ENCODE measurements at places on chromosomes 16 and 17. TPM values are rescaled to one million over a fixed set of nuclear protein-coding genes. Genes with fewer than 3 reads are reported as not detected.

DNA sequence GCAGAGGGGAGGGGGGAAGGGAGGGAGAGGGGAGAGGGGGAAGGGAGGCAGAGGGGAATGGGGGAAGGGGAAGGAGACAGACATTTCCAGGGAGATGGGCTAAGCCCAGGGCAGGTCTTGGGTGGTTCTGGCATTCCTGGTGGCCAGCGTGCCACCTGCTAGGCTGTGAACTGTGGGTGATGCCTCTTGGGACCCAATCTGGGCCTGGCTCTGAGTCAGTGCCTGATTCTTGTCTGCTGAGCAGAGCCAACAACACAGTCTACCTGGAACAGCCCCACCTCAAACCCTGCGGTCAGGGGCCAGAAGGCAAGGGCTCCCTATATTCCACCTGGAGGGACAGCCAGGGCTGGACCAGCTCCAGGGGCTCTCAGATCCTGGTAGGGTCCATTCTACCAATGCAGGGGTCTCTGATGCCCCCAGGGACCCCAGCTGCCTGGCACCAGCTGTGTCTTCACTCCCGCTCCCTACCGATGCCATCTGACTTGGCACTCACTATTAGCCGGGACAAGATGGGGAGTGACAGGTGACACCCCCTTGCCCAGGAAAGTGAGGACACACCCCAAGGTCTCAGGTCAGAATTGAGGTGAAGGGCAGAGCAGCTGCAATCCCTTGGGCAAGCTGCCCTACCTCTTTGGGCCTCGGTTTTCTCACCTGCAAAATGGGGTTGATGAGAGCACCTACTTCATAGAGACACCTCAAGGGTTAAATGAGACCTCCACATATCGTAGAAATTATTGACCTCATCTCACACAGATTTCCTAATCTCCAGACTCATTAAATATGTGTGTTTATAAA, 87.2 kb downstream of the LITAF start:
- no peak overlapping the region for H3K4me3 ChIP-seq
- DNase-seq: no peak
- H3K27ac ChIP-seq: no peak overlapping the region
- peaks cover 34% of the 10 kb centered on the region for H3K4me1 ChIP-seq
- no peaks in the 10 kb centered on the region for H3K27me3 ChIP-seq

Gene KRT17
- total RNA-seq: not detected

- H3K36me3 ChIP-seq: no peaks in the 10 kb centered on the region
- H3K4me3 ChIP-seq: no peak overlapping the region
- DNase-seq: no peak
- H3K27ac ChIP-seq: no peak overlapping the region
- no peaks in the 10 kb centered on the region for H3K27me3 ChIP-seq
These were observed 10.3 kb upstream of the BRCA1 start for GRCh38 chr17:43135454-43135819.

GRCh38 chr16:78431701-78432100, 332.2 kb downstream of the WWOX start:
- DNase-seq: no peak
- H3K36me3 ChIP-seq: no peaks in the 10 kb centered on the region
- no peak overlapping the region for H3K27ac ChIP-seq

- H3K4me3 ChIP-seq: no peak overlapping the region
- H3K4me1 ChIP-seq: no peaks in the 10 kb centered on the region
- no peaks in the 10 kb centered on the region for H3K36me3 ChIP-seq
- no peaks in the 10 kb centered on the region for H3K27me3 ChIP-seq
- no peak for DNase-seq
- no peak overlapping the region for H3K27ac ChIP-seq
These were observed 41.6 kb downstream of the ARHGAP23 start for GRCh38 chr17:38469875-38470274.
